Right renal pelvis (tissue), 4 donors: ENCODE measurements at places on chromosomes 3 and 15. TPM values are rescaled to one million over a fixed set of nuclear protein-coding genes. Genes with fewer than 3 reads are reported as not detected.

The PLA2G4F gene
- 24.3 TPM for polyA plus RNA-seq

DNA sequence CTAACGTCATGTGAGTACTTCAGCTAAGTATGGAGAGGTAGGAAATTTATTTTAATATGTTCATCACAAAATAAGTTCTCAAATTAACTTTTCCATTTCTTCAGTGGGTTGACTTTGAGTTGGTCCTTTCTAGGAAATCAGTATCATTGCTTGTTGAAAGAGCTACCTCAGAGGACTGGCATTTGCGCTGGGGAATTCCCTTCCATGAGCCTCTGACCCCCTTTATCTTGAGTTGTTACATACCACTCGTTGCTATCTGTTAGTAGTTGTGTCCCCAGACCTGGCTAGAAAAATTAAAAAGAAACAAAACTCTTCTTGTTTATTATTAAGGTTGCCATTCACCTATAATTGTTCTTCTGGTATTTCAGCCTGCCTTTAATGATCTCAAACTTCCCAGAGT lies 96.8 kb upstream of the ROBO2 start:
- no peak for DNase-seq

GRCh38 chr3:194572944-194573491 lies 60.2 kb downstream of the TMEM44 start:
- DNase-seq: no peak

DNA sequence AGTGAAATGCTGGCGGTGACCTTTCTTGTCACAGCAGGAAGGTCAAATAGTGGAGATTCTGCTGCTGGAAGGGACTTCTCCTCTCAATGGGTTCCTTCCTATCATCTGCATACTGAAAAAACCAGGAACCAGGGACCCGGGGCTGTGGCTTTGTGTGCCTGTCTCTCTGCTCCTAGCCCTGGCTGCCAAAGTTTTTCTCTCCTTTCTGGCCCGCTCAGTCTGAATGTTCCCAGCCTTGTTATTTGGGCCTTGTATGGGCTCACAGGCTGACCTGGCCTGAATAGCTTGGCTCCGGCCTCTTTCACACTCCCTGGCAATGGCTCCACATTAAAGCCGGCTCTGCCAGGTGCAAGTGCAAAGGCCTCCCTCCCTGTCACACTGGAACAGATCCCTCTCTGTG lies 94.7 kb downstream of the LRIG1 start:
- no peak for DNase-seq

The ARPP21 gene
- polyA plus RNA-seq: 0.99 TPM

The ITGA11 gene
- polyA plus RNA-seq: 4.0 TPM

DNA sequence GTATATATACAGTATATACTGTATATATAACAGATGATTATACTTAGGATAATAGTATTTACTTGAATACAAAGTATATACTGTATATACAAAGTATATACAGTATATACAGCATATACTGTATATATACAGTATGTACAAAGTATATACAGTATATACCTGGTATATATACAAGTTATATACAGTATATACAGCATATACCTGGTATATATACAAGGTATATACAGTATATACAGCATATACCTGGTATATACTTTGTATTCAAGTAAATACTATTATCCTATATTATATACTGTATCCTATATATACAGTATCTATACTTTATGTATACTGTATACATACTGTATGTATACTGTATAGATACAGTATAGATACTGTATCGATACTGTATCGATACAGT lies 14.6 kb upstream of the CPOX start:
- no peak for DNase-seq

The FBXW12 gene
- polyA plus RNA-seq: 0.56 TPM

DNA sequence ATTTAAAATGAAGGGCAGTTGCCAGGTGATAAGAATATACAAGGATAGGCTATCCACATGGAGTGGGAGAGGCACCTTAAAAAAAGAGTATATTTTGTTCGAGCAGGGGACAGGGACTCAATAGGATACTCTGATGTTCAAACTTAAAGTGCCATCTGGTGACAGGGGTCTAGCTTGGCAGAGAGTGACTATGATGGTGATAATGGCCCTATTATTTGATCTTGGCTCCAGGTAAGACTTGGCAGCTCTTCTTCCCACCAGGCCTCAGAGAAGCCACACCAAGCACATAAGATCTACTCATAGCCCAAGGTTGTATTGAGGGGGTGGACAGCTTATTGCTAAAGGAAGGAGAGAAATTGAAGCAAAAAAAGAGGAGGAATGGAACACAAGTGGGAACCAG lies 109.0 kb upstream of the MANF start:
- DNase-seq: no peak

GRCh38 chr15:63372018-63372705 lies 9.5 kb downstream of the CA12 start:
- DNase-seq: no peak

DNA sequence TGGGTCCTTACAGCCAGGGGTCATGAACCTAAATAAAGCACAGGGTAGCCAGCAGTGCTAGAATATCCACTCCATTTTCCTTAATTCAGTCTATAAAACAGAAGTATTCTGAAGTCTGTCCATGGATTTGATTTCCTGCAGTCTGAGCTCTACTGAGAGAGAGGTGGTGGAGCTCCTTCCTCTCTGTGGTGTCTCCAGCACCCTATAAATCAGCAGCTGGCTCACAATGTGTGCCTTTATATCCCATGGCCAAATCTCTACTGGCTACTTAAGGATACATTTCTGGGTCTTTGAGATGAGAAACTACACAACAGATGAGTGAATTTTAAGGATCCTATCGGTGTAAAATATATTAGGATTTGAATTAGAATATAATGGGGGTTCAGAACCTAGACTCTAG lies 339.9 kb upstream of the RBMS3 start:
- no peak for DNase-seq

DNA sequence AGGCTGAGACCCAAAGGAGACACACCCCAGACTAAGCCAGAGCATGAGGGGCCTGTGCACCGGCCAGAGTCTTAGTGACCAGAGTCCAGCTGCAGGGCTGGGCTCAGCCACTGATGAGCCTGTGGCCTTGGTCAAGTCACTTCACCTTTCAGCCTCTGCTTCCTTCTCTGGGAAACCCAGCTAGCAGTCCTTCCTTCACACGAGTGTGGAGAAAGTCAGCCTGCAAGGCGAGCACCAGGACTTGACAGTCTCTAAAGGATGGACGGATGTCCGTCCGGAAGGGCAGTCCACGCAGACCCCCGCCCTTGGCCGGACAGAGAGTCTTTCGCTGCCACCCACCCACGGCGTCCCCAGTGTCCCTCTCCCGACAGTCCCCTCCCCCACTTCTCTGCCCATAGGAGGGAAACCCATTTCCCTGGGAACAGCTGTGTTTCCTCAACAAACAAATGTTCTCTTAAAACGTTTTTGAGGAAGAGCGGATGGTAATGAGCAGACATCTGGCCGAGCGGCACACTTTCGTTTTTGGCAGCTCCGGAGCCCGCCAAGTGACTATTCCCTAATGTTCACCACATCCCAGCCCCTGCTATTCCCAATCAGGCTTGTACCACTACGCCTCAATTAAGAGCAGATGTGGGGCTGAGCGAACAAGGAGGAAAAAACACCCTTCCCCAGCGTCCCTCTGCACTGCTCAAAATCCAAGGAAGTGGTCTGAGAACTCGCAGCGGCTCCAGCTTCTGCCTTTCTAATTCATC lies 129.1 kb upstream of the SMAD3 start:
- DNase-seq: no peak

GRCh38 chr3:189080745-189081144 lies 91.0 kb upstream of the TPRG1 start:
- DNase-seq: no peak
